ENCODE measurements at places on chromosomes 7 and 10.

DNA sequence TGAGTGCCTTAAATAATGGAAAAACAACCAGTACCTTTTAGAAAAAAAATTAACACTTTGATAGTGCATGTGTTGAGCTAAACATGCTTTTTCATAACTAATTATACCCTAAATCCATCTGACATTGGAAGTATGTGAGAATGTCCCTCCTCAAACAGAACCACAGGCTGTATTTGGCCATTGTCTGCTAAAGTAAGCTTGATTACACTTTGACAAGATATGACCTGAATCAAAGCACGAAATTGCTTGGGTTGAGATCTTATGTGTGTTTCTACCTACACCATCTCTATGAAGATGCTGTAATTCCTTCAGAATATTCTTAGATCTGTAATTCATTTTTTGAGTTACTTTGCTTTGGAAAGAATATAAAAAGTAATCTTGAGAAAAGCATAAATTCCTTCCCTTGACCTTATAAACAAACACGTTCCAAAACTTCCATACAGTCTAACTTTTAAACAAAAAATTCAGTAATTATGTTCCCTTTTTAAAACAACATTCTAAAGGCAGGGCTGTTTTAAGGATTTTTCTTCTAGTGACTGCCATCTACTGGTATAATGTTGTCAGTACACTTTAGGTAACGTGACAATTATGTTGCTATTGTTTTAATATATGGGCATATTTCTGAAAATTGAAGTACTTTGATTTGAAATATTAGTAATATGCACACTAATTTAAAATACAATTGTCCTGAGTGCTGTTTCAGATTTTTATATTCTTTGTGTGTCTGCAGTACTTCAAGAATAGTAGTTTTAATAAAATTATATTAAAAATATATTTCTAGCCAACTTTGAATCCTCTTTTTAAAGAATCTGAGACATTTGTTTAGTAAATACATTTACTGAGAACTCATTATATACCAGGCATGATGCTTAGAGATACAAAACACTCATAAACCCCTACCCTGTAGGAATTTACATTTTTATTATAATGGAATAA is 20.9 kb downstream of the CD36 start:
- DNase-seq: no peak

GRCh38 chr10:97464226-97464625 is 18.3 kb downstream of the ZDHHC16 start:
- DNase-seq: no peak

GRCh38 chr10:127849921-127850320 is 42.8 kb downstream of the CLRN3 start:
- DNase-seq: peak; percentile 9

GRCh38 chr7:30646154-30646553 is 36.1 kb downstream of the CRHR2 start:
- no peak for DNase-seq

- DNase-seq: no peak
Measured at GRCh38 chr10:62384057-62384446, 9.9 kb downstream of the ZNF365 start.

Measured in NCI-H524 treated with DMSO at 0.1 percent for 48 hours (cell line).